Stimulated activated CD4-positive, alpha-beta T cell treated with anti-CD3 and anti-CD28 coated beads, Interleukin-4, amount 100 ng/mL, for 1 hour (primary cell): ENCODE measurements at places on chromosomes 6 and 20.

DNA sequence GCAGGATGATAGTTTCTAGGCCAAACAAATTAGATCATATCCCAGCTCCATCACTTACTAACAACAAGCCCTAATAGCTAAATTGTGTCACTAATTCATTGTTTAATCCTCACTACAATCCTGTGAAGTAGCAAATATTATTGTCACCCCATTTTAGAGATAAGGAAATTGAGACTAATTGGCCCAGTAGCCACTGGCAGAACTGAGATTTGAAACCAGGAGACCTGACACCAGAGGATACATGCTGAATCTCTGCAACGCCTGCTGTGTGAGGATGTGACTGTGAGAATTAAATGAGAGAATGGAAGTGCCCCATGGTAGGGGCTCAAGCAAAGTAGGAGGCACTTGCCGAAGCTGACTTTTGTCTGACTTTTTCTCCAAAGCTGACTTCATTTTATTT, 124.3 kb upstream of the CITED2 start:
- DNase-seq = no peak

DNA sequence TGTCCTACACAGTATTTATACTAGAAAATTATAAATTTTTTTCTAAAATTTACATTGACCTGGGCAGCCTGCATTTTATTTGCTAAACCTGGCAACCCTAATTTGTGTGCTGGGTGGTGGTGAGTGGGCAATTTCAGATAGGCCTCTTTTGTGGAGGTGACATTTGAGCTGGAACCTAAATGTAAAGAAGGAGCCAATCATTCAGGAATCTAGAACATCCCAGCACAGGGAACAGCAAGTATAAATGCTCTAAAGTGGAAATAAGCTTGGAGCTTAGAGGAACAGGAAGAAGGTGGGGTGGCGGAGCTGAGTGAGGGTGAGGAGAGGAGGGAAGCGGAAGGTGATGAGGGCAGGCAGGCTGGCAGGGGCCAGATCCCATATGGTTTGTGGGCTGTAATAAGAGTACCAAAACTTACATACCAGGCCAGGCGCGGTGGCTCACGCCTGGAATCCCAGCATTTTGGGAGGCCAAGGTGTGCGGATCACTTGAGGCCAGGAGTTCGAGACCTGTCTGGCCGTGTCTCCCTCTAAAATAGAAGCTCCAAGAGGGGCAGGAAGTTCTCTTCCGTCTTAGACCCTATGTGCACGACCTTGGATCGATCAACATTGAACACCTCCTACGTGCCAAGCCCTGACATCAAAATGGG, 549 bp upstream of the CSE1L start:
- no peak for DNase-seq

DNA sequence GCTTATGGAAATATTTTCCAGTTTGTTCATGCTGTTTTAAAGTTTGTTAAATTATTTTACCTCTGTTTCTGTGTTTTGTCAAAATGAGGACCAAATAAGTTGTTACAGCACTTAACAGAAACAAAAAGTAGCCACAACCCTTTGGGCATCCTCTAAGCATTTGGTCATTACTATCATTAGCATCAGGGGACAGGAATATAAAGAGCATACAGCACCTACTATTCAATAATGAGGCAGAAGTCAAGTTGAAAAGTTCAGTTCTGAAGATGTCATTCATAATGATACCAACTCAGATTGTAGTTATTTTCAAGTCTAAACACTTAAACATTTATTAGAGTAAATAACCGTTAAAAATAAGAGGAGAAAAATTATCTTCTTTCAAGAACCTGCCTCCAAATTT, 862.3 kb upstream of the FLRT3 start:
- DNase-seq = no peak

GRCh38 chr6:47440719-47441118, 36.9 kb upstream of the CD2AP start:
- no peak for DNase-seq

DNA sequence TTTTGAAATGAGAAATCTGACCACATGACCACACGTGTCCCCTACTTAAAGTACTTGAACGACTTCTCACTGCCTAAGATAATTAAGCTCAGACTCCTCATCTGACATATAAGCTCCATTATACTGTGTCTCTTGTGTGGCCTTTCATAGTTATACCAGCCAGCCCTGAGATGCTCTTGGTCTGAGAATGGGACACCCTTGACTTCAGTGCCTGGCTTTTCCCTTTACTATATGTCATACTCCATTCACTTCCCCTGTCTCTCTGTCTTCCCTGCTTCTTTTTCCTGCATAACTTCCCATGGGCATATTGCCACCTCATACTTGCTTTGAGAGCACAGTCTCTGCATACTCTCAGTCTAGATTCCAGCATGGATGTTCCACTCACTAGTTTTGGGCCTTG, 53.4 kb upstream of the TINAG start:
- no peak for DNase-seq

GRCh38 chr6:49784272-49784671, 2.8 kb downstream of the PGK2 start:
- no peak for DNase-seq

- DNase-seq = no peak
Measured at GRCh38 chr6:150534553-150534952, 65.1 kb upstream of the PLEKHG1 start.

- DNase-seq = no peak
Measured at GRCh38 chr20:25023356-25023755, 30.8 kb upstream of the APMAP start.

- DNase-seq = no peak
Measured at GRCh38 chr6:14210077-14210476, 92.5 kb downstream of the CD83 start.

GRCh38 chr6:107361753-107362604, 97.4 kb downstream of the PDSS2 start:
- no peak for DNase-seq

GRCh38 chr20:13221313-13221672, 219 bp downstream of the ISM1 start:
- no peak for DNase-seq

- DNase-seq = no peak
Measured at GRCh38 chr20:25389401-25389857, 1.2 kb downstream of the ABHD12 start.
